Dermis blood vessel endothelial cell (primary cell): ENCODE measurements at places on chromosomes 11 and 22. TPM values are rescaled to one million over a fixed set of nuclear protein-coding genes. Genes with fewer than 3 reads are reported as not detected.
A peak's percentile ranks its signal among the peaks of the same experiment; 100 is the strongest.

- DNase-seq = no peak
Observed at GRCh38 chr22:42332089-42332488, 61.6 kb upstream of the TCF20 start.

DNA sequence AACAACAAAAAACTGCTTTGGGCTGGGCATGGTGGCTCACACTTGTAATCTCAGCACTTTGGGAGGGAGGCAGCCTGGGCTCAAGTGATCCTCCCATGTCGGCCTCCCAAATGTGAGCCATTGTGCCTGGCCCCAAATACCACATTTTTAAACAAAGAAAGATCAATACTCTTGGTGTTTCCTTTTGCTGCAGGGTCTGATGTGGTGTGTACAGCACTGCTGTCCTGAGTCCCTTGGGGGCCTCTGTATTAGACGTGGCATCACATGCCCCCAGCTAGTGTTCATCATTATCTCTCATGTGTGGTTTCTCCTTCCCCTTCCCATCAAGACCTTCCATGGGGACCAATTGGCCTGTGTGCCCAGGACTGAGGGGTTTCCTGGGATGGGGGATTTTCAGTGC is 20.5 kb upstream of the XBP1 start:
- no peak for DNase-seq

- DNase-seq = peak; percentile 98
Observed at GRCh38 chr11:69638941-69639681, 1.8 kb upstream of the CCND1 start.

- no peak for DNase-seq
Observed at GRCh38 chr11:111185266-111185665, 60.3 kb upstream of the POU2AF2 start.

- no peak for DNase-seq
Observed at GRCh38 chr11:113296447-113297205, 17.8 kb upstream of the TTC12 start.

GRCh38 chr11:17613428-17613962 is 66.4 kb downstream of the OTOG start:
- no peak for DNase-seq

- DNase-seq = no peak
Observed at GRCh38 chr22:33057363-33057995, 702 bp downstream of the SYN3 start.

DNA sequence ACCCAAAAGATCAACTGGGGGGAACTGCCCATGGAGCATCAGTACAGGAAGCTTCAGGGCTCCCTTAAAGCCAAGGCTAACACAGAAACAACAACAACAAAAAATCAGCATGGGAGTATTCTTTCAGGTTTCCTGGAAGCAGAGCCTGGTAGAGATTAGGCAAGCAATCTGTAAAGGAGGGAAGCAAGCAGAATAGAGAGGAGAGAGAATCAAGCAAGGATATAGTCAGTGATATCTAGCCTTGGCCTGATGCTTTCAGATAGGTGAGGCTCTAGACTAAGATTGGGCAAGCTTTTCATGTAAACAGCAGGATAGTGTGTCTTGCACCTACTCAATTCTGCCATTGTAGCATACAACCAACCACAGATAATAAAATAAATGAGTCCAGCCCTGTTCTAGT is 44.4 kb upstream of the FAT3 start:
- DNase-seq = no peak

DNA sequence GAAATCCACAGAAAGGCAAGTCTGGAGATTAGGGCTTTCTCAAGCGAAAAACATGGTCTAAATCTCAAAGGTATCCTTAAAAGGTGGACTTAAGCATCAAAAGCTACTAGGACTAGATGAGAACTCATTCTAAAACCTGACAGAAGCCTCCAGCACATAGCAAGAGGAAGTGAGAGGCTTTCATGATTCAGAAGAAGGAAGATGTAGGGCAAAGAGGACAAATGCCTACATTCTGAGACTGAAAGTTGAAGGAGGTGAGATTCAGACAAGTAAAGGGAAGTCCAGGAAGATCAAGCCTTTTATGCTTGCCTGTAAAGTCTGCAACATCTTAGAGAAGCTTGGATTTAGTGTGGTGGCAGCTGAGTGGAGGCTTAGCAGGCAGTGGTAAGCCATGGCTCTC is 98.9 kb downstream of the PGR start:
- DNase-seq = no peak

DNA sequence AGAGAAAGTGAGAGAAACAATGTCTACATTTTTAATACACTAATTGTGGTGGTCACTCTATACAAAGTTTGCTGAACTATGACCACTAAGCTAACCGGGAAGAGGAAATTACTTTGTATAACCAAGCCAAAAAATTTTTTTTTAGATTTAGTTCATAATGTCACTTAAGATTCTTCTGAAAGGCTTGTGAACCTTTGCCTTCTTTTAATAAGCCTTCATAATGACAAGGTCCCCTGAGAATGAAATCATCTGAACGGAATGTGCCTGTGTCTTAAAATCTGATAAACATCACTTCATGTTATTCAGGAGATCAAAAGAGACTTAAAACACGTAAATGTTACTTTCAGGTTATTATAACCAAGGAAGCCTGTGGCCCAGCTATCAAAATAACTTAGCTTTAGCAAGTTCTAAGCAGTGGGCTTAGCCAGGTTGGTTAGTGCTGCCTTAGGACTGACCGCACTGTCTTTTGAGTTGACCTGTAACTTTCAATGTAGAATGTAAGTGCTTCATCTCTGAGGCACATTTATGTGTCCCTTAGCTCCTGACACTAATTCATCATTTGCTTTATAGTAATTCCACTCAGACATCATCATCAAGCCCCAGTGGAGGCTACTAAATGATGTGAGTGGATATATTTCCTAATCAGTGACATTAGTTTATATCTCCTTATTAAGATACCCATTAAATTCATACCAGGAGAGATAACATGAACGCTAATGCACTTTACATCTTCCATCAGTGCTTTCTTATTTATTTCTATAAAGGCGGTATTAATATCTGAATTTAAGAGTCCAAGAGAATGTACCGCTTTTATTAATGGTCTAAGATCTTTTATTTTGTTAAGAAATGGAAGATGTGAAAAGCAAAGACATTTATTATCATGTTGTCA is 122.5 kb downstream of the WNT11 start:
- DNase-seq = peak; percentile 73

- no peak for DNase-seq
Observed at GRCh38 chr11:64074239-64074638, 38.5 kb downstream of the FLRT1 start.

DNA sequence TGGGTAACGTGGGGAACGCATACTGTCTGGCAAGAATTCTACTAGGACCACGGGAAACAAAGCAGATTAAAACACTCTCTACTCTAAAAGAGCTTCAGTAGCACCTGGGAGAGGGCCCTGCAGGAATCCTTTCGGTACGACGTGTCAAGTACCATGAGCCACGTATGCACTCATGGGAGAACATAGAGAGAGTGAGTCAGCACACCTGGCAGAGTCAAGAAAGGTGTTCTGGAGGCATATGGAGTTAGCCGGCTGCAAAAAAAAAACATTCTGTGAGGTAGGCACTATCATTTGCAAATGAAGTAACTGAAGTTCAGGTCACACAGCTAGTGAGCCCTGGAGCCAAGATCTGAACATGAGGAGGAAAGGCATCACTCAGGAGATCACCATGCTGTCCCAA is 71.1 kb upstream of the BID start:
- no peak for DNase-seq

DNA sequence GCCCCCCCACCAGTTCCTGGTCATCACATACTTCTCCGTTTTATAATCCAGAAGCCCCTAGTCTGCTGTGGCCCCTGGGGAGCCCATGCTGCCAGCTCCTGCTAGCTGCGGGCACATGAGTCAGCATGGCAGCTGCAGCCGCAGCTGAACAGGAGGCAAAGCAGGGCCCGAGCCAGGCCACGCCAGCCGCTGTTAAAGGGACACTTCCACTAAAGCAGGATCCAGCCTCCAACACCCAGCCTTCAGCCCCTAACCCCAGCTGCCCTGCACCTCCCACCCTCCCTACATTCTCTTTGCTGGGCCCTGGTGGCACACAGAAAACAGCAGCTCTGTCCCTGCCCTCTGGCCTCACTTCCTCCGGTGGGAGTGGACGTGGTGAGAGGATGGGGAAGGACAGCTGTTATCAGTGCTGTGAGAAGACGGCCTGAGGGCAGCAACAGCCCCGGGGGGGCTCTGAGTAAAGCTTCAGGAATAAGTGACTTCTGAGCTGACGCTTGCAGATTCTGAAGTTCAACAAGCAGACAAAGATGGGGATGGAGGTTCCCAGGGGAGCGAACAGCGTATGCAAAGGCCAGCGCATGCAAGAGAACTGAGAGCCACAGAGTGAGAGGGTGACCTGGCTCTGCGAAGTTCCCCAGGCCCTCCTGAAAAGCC is 688 bp upstream of the LRRC74B start:
- peak; percentile 17 for DNase-seq

- DNase-seq = no peak
Observed at GRCh38 chr11:132161403-132162078, 791.1 kb downstream of the NTM start.

DNA sequence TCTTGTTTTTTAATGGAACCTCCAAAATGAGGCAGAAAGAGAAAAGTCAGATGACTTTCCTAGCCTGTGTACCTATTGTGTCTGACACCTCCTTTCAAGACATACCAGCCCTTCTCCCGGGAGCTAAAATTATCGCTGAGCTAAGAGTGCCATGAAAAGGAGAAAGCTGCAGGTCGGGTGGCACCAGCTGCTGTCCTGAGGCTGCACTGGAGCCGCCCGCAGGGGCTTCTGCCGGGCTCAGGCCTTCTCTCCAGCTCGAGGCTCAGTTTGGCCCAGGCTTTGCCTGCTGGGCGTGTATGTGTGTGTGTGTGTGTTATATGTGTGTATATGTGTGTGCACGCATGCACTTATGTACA is 27.7 kb upstream of the RAB1B start:
- no peak for DNase-seq

GDPD5 gene
- 37.4 and 40.7 TPM in 2 replicates for total RNA-seq

PATE3 gene
- total RNA-seq = not detected in 2 replicates

OR51E2 gene
- not detected in 2 replicates for total RNA-seq

NR1H3 gene
- 34.7 and 36.6 TPM in 2 replicates for total RNA-seq

OR8B3 gene
- total RNA-seq = not detected in 2 replicates

OR52N4 gene
- 0.17 TPM in 1 of 2 replicates, not detected in the other for total RNA-seq
